ENCODE measurements at places on chromosomes 2 and 18.

DNA sequence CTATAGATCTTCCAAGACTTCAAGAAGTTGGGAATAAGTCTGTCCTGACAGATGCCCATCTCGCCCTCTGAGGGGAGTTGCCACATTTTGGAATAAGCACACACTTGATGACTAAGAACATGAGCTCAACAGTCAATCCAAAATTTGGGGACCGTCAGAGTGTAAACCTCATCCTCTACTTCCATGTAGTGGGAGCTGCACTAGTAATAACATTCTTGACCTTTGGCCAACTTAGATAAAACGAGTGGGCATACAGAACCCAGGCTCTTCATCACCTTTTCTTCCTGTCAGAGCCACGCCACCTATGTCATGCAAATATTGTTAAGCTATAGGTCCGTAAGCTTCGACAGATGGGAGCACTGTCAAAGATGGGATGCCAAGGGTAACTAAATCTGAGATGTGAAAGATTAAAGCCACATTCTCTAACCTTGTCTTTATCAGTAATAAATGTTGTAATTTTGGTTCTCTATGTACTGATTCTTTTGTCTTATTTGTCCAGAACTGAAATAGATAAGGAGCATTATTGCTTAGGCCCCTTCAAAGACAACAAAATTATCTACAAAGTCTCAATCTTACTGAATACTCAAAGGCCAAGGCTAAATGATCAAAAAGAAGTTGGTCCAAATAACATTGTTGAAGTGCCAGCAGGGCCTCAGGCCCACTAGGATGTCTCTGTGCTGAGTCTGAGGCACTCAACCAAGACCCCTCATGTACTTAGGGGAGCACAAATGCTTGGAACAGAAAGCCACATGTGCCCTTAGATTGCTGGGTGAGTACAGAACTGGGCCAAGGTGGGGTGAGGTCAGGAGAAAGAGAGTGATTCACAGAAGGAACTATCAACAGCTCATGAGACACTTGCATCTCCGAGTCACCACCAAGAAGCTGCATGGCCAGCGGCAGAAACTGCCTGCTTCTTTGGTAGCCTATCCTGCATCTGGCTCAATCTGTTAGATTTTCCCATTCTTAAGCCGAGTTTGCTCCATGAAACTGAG, 15.0 kb downstream of the CDH2 start:
- DNase-seq, result no peak

- DNase-seq, result peak; percentile 51
These were observed 68.1 kb downstream of the MYOM1 start for GRCh38 chr18:3151399-3152264.

GRCh38 chr2:159926695-159927094, 128.7 kb upstream of the CD302 start:
- DNase-seq, result no peak

DNA sequence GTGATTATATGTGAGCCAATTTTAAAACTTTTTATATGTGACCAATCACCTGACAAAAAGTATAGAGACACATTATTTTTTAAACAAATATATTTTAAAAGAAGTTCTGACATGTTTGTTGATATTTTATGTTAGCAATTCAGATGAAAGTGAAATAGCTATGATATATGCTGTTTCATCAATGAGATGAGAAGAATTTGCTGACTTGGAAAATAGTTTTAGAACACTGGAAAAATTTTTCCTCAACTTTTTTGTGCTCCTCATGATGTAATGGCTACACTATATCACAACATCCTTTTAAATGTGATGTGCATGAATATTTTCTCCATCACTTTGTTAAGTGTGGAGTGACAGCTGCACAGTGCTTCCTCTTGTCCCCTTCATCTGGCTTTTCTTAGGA, 434.0 kb downstream of the PLCL1 start:
- DNase-seq, result no peak

GRCh38 chr2:38934742-38935141, 45.1 kb downstream of the ARHGEF33 start:
- no peak for DNase-seq

DNA sequence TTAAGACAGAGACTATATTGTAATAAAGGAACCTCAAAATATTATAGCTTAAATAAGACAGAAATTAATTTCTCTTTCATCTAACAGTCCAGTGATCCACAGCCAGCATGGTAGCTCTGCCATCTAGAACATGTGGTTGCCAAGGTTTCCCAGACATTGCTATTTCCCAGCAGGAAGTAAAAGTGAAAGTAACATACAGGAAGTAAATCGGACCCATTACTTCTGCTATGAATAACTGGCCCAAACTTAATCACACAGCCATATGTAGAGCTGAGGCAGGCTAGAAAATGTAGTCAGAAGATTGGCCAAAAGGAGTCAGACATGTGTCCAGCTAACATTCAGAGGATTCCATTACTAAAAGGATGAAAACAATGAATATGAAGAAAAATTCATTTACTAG, 71.0 kb downstream of the NOL4 start:
- DNase-seq, result no peak

DNA sequence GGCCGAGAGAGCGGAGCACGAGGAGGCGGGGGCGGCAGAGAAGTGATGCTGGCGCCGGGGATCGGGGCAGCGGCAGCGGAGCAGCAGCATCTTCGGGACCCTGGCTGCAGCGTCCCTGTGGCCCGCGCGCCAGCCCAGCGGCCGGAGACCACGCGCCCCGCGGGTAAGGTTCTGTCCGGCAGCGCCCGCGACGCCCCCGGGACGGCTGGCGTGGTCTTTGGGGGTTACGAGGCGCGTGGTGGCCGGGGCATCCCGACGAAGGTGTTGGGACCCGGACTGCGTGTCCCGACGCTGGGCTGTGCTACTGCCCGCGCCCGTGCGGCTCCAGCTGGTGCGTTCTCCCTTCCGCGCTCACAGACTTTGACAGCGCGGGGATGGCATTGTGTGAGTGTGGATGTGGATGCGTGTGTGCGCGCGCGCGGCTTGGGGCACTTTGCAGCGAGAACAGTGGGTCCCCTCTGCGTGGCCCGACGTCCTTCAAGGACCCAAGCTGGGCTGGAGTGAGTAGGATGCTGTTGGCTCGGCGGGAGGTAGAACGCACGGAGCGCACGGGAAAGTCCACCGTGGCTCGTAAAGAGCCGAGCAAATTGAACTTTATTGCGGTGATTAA, 405.0 kb downstream of the XIRP2 start:
- no peak for DNase-seq

GRCh38 chr2:190547886-190548285, 13.4 kb upstream of the NEMP2 start:
- no peak for DNase-seq

DNA sequence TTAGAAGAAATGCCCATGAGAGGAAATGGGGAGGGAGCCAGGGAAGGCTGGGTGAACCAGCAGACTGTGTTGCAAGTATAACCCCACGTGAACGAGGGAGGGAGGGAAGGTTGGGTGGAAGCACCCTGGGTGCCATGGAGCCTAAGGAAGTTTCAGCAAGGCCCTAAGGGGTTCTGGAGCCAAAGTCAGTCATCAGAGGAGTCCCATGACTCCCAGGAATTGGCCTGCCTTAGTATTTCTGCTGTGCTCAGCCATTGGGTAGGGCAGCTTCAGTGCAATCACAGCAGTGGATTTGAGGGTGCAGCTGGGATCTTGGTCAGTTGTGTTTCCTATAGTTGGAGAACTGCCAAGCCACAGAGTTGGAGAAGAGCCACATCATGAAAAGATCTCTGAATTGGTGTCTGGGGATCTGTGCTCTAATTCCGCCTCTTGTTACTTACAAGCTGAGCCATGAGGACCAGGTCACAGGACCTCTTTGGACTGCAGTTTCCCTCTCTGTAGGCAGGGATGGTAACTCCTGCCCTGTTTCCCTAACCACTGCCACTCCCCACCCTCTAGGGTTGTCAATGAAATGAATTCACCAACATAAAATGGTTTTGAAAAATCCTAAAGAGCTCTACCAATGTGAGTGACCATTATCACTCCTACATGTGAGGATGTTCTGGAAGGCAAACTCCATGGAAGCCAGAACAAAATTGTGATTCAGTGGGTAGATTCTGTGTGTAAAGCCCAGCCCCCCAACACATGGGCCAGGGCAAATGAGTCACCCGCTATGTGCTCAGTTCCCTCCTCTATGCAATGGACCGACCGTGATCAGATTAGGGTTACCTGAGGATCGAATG, 108.9 kb downstream of the CLIP4 start:
- DNase-seq, result no peak

DNA sequence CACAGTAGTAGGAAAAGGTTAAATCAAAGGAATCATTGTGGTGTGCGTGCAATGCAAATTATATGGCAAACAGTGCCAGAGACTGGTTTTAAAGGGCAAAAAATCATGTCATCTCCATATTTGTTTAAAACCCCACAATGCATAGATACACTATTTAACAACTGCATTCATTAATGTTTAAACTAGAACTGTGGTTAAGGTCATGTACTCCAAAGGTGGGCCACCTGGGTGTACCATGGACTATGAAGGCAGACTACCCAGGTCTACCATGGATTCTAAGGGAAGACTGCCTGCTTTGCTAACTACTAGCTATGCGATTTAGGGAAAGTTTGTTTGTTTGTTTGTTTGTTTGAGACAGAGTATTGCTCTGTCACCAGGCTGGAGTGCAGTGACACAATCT, 356.3 kb downstream of the ZEB2 start:
- DNase-seq, result no peak

All from CD4-positive, alpha-beta T cell treated with Interleukin-12 subunit alpha and Interleukin-12 subunit beta, for 1 hour (primary cell).